ENCODE measurements at places on chromosomes 12 and 14.

DNA sequence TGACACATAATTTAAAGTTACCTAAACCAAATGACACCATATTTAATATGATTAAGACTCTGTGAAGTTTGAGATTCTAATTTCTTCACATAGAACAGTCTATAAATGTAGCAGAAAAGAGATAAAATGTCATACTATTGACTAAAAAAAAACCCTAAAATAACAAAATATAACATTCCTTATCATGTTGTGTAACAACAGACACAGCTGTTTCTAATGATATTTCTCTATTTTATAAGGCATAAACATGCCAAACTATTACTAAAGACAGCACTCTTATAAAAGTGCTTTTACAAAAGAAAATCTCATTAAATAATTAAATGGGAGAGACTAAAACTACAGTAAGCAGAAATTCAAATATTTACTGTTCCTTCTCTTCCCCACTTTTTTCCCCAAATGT lies 49.4 kb downstream of the NOVA1 start:
- no peaks in the 10 kb centered on the region for H3K27me3 ChIP-seq
- no peaks in the 10 kb centered on the region for H3K36me3 ChIP-seq
- H3K4me1 ChIP-seq = no peaks in the 10 kb centered on the region
- no peak overlapping the region for H3K27ac ChIP-seq
- no peak overlapping the region for H3K4me3 ChIP-seq
- no peak for DNase-seq

DNA sequence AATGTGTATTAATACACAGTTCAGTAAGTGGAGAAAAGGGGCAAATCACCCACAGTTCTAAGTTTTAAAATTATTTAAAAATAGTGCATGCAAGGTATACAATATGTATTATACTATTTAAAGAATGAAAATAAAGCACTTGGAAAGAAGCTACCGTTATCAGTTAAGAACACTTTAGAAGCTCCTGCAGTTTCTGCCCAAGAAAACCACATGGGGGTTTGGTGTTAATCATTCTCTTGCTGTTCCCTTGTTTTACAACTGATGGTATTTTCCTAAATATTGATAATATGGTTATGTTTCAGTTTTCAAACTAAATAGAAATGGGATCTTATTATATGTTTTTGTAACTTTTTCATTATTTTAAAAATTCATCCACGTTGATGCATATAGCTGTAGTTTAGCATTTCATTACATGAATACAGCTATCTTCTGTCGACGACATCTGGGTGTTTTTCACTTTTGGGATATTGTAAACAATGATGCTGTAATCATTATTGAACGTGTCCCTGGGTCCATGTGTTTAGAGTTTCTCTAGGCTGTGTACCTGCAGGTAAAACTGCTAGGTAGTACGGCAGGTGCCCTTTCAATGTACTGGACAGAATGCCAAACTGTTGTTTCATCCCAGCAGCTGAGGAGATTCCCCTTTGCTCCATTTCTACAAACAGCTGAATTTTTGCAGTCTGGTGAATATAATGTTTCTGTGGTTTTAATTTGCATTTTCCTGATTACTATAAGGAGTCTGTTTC lies 64.1 kb downstream of the APPL2 start:
- no peaks in the 10 kb centered on the region for H3K4me1 ChIP-seq
- no peaks in the 10 kb centered on the region for H3K27me3 ChIP-seq
- H3K36me3 ChIP-seq = peaks cover 14% of the 10 kb centered on the region
- no peak overlapping the region for H3K27ac ChIP-seq
- no peak for DNase-seq

GRCh38 chr12:53709671-53710070 lies 17.6 kb downstream of the CALCOCO1 start:
- no peak overlapping the region for H3K4me3 ChIP-seq
- peaks cover 34% of the 10 kb centered on the region for H3K36me3 ChIP-seq
- no peak for DNase-seq
- H3K27ac ChIP-seq = no peak overlapping the region
- H3K4me1 ChIP-seq = no peaks in the 10 kb centered on the region

GRCh38 chr12:65595016-65595560 lies 229.2 kb upstream of the HMGA2 start:
- H3K4me1 ChIP-seq = no peaks in the 10 kb centered on the region
- no peaks in the 10 kb centered on the region for H3K36me3 ChIP-seq
- no peak overlapping the region for H3K27ac ChIP-seq

- H3K36me3 ChIP-seq = no peaks in the 10 kb centered on the region
- no peak overlapping the region for H3K27ac ChIP-seq
- H3K27me3 ChIP-seq = no peaks in the 10 kb centered on the region
- H3K4me1 ChIP-seq = no peaks in the 10 kb centered on the region
- no peak for DNase-seq
These were observed 293.7 kb downstream of the BTG1 start for GRCh38 chr12:91851741-91852477.

DNA sequence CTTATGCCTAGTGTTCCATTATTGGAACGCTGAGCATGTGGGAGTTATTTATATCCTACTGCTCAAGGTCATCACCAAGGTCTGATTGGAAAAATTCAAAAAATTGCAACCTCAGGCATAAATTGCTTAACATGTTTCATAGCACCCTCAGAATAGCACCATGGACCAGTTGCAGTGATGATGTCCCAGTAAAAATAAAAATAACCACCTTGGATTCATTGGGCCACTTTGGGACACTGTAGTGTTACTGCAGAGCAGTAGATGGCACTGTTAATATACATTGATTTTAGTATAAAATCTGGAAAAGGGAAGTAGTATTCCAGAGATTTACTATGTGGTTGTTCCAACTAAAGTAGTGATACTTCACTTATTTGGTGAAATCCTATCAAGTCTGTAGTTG lies 31.0 kb upstream of the PTCSC3 start:
- no peak overlapping the region for H3K4me3 ChIP-seq
- H3K27ac ChIP-seq = no peak overlapping the region
- H3K27me3 ChIP-seq = peaks cover 3% of the 10 kb centered on the region
- H3K4me1 ChIP-seq = no peaks in the 10 kb centered on the region
- H3K36me3 ChIP-seq = no peaks in the 10 kb centered on the region

DNA sequence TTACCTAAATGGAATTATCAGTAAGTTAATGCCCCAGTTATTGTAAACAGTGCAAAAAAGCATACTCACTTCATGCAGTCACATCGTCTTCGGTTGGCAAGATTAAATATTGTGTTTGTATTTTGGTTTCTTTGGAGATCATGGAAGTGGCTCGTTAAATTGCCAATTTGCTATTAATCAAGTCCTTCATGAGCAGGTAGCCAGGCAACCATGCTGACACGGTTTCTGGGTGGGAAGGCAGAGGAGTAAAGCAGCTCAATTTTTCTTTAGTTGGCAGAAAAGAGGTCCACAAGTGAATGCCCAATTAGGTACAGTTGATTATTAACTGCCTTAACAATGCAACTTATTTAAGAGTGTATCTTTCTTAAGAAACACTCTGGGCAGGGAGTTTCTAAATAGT lies 43.9 kb downstream of the PPP4R3A start:
- no peaks in the 10 kb centered on the region for H3K4me1 ChIP-seq
- no peak overlapping the region for H3K27ac ChIP-seq
- DNase-seq = no peak

DNA sequence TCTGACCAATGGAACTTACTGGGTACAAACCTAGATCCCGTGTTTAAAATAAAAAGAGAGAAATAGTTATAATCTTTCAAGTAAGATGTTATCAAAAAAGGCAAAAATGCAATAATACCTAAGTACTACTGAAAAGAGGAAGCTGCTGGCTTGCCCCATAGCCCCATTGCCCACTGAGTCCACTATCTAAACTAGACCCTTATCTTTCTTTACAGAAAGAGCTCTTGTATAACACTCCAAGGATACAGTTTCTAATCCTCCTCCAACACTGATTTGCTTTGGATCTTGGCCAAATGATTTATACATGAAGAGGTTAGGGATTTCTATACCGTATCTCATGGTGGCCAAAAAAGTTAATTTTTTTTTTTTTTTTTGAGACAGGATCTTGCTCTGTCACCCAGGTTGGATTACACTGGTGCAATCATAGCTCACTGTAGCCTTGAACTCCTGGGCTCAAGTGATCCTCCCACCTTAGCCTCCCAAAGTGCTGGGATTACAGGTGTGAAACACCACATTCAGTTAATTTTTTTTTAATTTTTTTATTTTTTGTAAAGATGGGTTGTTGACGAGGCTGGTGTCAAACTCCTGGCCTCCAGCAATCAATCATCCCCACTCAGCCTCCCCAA lies 2.6 kb downstream of the GXYLT1 start:
- DNase-seq = no peak
- H3K4me3 ChIP-seq = no peak overlapping the region
- no peak overlapping the region for H3K27ac ChIP-seq

DNA sequence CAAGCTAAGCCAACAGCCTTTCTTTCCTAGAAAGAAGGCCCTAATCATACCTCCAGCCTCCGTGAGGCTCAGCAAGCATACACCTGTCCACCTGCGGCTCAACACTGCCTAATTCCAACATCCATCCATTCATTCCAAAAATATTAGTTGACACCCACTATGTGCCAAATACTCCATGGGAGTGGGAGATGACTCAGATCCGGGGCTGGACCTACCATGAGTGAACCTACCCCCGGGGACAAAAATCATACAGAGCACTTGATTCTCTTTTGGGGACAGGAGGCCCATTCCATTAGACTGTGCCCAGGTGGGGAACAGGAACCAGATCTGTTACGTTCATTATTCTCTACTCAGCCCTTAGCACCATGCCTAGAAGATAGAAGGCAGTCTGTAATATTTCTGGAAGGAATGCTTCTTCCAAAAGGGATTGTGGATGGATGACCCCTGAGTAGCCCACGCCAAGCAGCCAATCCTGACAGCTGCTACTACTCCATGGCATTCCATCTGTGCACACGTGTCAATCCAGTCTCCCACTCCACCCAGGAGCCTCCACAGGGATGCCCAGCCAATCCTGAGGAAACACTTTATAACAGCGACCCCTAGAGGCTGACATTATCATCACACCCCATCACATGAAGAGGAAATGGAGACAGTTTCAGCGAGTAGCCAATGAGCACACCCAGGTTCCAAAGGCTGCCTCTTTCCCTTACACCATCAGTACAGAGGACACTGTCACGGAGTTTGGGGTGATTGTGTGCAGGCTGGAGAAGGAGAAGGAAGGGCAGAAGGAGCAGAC lies 170.7 kb downstream of the ESRRB start:
- no peaks in the 10 kb centered on the region for H3K27me3 ChIP-seq
- H3K4me1 ChIP-seq = no peaks in the 10 kb centered on the region
- no peak for DNase-seq
- H3K36me3 ChIP-seq = no peaks in the 10 kb centered on the region

DNA sequence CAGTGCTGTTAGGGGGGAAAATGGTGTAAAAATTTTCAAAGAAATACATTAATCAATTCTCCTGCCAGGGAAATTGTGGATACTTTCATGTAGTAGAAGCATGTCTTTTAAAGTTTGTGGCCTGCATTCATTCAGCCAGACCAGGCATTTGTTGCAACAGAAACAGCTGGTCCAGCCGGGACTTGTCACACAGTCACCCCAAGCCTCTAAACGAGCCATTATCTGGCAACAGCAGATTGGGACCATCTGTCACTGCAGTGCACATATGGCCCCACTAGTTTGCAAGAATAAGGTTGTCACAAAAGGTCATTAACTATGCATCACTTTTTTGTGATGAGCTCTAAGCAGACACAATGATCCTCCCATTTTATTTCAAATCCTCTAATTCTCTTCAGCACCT lies 193.9 kb downstream of the PHLDA1 start:
- H3K36me3 ChIP-seq = no peaks in the 10 kb centered on the region
- no peak overlapping the region for H3K27ac ChIP-seq
- H3K27me3 ChIP-seq = no peaks in the 10 kb centered on the region
- no peaks in the 10 kb centered on the region for H3K4me1 ChIP-seq

DNA sequence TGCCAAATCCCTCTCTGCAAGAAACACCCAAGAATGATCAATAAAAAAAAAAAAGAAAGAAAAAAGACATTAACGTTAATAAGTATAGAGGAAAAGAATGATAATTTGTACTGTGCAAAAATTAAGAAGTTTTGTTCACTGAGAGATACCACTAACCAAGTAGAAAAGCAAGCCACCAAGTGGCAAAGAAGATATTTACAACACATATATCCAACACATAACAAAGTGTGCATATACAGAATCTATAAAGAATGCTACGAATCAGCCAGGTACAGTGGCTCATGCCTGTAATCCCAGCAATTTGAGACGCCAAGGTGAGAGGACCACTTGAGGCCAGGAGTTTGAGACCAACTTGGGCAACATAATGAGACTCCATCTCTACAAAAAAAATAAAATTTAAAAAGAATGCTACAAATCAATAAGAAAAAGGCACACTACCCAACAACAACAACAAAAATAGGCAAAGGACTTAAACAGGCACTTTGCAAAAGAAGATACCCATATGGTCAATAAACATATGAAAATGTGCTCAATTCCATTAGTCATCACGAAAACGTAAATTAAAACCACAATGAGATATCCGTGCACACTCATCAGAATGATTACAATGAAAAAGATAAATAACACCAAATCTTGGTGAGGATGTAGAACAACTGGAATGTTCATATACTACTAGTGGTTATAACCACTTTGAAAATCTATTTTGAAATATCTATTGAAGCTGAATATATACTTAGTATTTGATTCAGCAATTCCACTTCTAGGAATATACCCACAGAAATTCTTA lies 19.8 kb downstream of the GALNT4 start:
- H3K36me3 ChIP-seq = peaks cover 2% of the 10 kb centered on the region
- no peaks in the 10 kb centered on the region for H3K27me3 ChIP-seq
- no peak overlapping the region for H3K27ac ChIP-seq
- no peaks in the 10 kb centered on the region for H3K4me1 ChIP-seq

- no peak overlapping the region for H3K4me3 ChIP-seq
- no peaks in the 10 kb centered on the region for H3K36me3 ChIP-seq
- no peaks in the 10 kb centered on the region for H3K27me3 ChIP-seq
- no peaks in the 10 kb centered on the region for H3K4me1 ChIP-seq
- no peak for DNase-seq
These were observed 101.8 kb downstream of the TNFAIP2 start for GRCh38 chr14:103225062-103225461.

DNA sequence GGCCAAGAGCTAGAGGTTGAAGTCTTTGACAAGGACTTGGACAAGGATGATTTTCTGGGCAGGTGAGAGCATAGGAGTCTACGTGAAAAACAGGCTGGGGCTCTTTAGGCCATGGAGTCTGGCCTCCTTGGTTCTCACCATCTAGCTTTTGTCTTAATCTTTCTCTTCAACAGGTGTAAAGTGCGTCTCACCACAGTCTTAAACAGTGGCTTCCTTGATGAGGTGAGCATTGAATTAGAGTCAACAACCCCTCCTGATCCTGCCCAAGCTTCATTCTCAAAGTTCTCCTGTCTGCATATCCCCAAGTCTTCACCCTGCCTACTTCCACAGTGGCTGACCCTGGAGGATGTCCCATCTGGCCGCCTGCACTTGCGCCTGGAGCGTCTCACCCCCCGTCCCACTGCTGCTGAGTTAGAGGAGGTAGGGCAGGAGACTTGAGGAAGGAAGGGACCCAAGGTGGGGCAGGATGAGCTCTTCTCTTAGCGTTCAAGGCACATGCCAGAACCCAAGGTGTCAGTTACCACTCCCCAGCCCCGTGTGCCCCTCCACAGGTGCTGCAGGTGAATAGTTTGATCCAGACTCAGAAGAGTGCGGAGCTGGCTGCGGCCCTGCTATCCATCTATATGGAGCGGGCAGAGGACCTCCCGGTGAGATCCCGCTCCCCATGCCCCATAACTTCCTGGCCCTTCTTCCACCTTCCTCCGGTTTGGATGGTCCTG lies 9.9 kb downstream of the ESYT1 start:
- H3K36me3 ChIP-seq = peaks cover 20% of the 10 kb centered on the region
- no peak overlapping the region for H3K4me3 ChIP-seq
- H3K27me3 ChIP-seq = no peaks in the 10 kb centered on the region
- no peak overlapping the region for H3K27ac ChIP-seq
